ENCODE measurements at places on chromosomes 12 and 14. TPM values are rescaled to one million over a fixed set of nuclear protein-coding genes. Genes with fewer than 3 reads are reported as not detected.

Gene KRT83
- not detected for total RNA-seq

GRCh38 chr14:23057757-23058653 is 685 bp upstream of the CDH24 start:
- peak; percentile 89 for DNase-seq

DNA sequence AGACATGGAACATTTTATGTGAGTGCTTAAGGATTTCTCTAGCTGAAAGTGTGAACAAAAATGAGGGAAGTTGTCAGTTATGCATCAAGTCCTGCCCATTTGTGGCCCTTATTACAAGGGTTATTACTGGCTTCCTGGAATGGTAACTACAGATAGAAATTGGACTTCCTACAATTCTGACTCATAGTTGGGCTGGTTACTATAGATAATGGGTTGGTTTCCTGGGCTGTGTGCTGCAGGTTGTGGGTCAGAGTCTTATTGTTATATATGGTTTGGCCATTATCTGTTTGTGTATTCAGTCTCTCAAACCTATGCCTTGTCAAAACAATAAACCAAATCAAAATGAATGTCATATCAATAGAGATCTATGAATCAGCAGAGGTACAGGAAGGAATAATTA is 313.7 kb downstream of the ADAMTS20 start:
- no peak for DNase-seq

- DNase-seq: no peak
These were observed 28.8 kb downstream of the KRT80 start for GRCh38 chr12:52162981-52163380.

- DNase-seq: no peak
These were observed 938.0 kb upstream of the FLRT2 start for GRCh38 chr14:84591827-84592445.
